H1 (cell line): ENCODE measurements at places on chromosomes 16 and 17.

DNA sequence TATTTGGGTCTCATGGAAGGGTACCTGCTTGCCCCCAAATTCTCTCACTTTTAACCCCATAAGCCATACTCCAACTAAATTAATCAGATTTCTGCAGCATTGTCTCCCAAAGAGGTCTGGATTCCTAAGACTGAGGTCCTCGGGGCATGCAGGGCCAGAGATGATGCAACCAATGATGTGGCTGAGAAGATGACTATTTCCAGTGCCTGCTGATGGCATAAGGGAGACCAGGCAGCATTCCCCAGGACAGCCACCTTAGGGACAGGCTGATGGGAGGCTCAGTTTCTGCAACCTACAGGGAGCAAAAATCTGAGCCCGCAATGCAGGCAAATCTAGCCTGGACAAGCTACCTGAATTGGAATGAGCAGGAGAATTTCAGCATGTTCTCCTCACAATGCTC lies 76.8 kb upstream of the ASIC2 start:
- no peak for DNase-seq

- DNase-seq: no peak
Measured at GRCh38 chr16:88883946-88884345, 17.5 kb upstream of the PABPN1L start.

GRCh38 chr16:68719993-68720489 lies 17.1 kb upstream of the CDH1 start:
- no peak for DNase-seq

GRCh38 chr16:49748322-49748721 lies 107.6 kb downstream of the ZNF423 start:
- DNase-seq: no peak

- no peak for DNase-seq
Measured at GRCh38 chr16:4713663-4714501, 20.2 kb downstream of the ANKS3 start.

- DNase-seq: no peak
Measured at GRCh38 chr17:66306446-66306845, 4.0 kb downstream of the PRKCA start.

DNA sequence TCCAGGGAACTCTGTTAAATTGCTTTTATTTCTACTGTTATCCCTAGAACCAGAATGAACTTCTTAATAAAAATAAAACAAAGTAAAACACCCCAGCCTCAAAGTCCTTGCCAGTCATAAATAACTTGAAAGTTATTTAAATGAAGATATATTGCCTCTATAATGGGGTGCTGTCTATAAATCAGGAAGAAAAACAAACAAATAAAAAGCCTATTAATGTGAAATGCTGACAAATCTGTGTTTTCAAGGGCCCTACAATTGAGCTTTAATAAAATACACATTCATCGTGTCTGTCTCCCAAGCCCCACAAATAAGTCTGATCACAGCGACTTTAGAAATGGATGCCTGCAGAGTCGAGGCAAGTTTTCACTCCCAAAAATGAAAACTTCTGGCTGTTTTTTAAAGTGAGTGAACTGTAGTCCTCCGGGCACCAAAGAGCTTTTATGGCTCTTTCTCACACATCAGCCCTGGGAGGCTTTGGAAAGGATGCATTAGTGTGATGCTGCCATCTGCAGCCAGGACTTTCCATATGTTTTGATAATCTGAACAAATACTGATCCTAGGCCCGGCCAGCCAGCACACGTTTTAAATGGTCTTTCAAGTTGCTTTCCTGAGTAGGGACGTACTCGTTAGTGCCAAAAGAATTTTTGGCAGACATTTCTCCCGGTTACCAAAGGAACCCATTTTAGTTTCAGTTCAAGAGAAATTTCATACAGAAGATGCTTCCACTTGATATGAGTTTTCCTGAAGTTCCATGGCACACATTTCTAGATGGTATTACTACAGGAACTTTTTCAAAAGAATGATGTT lies 16.3 kb downstream of the NACA2 start:
- DNase-seq: no peak

GRCh38 chr16:75000481-75001081 lies 1.8 kb downstream of the ZNRF1 start:
- no peak for DNase-seq

DNA sequence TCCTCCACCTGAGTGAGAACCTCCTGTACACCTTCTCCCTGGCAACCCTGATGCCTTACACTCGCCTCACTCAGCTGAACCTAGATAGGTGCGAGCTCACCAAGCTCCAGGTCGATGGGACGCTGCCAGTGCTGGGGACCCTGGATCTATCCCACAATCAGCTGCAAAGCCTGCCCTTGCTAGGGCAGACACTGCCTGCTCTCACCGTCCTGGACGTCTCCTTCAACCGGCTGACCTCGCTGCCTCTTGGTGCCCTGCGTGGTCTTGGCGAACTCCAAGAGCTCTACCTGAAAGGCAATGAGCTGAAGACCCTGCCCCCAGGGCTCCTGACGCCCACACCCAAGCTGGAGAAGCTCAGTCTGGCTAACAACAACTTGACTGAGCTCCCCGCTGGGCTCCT lies 679 bp downstream of the GP1BA start:
- no peak for DNase-seq

- no peak for DNase-seq
Measured at GRCh38 chr16:86038926-86039310, 140.0 kb downstream of the IRF8 start.

DNA sequence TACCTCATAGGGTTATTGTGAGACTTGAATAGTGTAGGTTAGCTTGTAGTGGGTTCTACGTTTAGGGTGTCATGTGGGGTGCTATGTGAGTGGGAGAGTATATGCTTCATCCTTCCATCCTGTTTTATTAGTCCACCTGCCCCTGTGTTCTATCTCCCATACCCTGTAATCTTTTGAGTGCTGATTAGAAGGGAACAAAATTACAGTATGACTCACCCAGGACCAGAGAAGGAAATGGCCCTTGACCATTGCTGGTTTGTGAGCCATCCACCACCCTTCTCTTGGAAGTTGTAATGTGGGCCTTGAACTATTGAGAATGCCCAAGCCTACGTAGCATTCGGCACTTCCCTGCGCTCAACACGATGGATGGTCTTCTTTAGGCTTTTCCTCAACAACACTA lies 17.1 kb downstream of the SAP30BP start:
- no peak for DNase-seq
